Myocyte (in vitro differentiated cells): ENCODE measurements at places on chromosomes 6 and 20. TPM values are rescaled to one million over a fixed set of nuclear protein-coding genes. Genes with fewer than 3 reads are reported as not detected.

DNA sequence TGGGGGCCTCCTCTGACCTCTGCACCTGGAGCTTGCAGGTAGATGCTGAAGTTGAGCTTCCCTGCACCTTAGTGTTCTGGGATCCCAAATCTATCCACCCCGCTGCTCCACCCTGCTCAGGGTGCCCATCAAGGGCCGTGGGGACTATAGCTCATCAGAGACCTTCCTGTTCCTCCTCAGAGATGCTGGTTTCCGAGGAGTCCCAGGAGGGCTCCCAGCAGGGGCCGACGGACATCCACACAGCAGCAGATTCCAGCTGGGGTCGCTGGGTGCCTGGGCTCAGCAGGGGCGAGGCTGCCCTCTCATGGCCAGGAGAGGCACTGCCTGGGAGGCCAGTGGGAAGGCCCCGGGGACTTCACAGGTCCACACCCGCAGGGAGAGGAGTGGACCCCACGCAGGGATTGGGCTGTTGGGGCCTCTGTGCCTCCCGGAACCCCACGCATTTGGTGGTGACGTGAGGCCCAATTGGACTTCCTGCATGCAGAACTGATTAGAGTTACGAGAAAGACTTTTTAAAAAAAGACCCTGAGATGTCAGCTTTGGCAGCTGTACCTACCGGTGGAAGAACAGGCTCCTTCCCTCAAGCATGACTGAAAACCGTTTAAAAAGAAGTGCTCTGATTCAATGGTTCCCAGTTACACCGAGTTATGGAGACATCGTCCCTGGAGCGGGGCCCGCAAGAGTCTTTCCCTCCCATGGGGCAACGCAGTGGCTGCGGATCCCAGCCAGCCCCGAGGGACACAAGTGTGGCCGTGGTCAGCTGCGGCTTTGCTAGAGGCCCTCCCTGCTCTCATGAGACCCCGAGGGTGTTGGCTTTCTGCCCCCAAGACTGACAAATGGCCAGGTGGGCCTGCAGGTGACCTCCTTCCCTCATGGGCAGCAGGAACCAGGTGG lies 25.3 kb upstream of the SLCO4A1 start:
- peak; percentile 65 for DNase-seq

- no peak for DNase-seq
Measured at GRCh38 chr20:38226553-38226952, 34.0 kb downstream of the KIAA1755 start.

ADNP gene
- 17.5 and 22.5 TPM in 2 replicates for total RNA-seq

DNA sequence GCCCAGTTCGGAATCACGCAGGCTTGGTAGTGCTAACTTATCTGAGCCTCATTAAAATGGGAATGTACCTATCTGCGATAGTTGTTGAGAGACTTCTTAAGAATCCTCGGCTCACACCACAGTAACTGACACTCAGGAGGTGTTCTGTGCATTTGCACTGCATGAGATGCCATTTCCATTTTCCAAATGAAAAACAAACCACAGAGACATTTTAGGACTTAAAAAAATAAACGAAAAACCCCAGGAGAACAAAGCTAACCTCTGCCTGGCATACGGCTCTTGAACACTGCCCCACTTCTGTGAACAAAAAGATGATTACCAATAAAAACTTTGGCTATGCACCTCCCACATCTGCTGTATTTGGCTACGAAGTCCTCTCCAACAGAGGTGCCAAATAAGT lies 37.6 kb downstream of the BEND3 start:
- no peak for DNase-seq

GRCh38 chr6:29680904-29681303 lies at the start of gene ZFP57:
ZFP57 (minus strand) TSS chr6:29681152; CDS start chr6:29677003, 4,149 bp downstream.
- DNase-seq, result no peak

SYTL3 gene
- 6.9 and 7.1 TPM in 2 replicates for total RNA-seq

DNA sequence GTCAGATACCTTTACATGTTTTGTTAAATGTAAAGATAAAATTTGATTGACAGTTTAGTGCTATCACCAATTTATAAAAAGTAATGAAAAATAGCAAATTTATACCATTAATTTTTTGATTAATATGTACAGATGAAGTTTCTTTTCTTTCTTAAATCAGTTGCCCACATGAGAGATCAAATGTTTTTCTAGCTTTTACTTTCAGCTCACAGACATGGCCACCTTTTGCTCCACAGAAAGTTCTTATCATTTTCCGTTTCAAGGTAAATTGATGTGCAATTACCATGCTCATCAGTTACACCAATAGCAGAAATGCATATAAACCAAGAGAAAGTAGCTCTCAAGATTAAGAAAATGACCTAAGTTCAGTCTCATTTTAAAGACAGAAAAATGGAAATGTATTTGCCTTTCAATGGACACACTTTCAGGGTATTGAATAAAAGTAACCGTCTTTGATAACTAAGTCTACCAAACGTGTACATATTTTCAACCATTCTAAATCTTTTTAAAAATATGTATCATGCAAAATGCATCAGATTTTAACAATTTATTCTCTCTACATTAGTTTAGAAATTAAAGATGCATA lies 16.6 kb upstream of the EXOC2 start:
- DNase-seq, result no peak

HLA-DQA1 gene
- not detected in 2 replicates for total RNA-seq

DNA sequence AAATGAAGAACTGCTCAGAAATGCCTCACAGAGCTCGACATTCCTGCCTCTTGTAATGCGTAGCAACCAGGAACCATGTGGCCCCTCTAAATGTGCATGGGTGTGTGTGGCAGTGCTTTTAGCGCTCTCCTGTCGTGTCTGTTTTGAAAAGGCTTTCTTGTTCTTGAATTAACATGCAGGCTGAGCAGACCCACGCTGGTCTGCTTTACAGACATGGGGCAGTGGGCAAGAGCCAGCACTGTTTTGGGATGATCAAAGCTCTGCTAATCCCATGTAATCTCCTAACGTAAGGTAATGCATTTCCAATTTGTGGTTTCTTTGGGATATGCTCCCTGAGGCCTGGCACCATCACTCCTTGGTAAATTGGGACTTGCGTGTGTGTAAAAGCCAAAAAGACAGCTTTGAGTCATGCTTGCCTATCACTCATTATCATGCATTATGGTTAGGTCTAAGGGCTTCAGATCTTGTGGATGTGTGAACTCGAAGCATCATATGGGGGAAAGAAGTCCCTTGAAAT lies 11.8 kb downstream of the RIPOR2 start:
- no peak for DNase-seq
